ENCODE measurements at places on chromosomes 11 and 22. TPM values are rescaled to one million over a fixed set of nuclear protein-coding genes. Genes with fewer than 3 reads are reported as not detected.

Gene CNGA4
- not detected for total RNA-seq

Gene SEZ6L
- 0.22 TPM for total RNA-seq

Gene MPEG1
- 11.0 TPM for total RNA-seq

Gene ART5
- total RNA-seq: 3.6 TPM

Gene RTN4RL2
- total RNA-seq: 19.9 TPM

DNA sequence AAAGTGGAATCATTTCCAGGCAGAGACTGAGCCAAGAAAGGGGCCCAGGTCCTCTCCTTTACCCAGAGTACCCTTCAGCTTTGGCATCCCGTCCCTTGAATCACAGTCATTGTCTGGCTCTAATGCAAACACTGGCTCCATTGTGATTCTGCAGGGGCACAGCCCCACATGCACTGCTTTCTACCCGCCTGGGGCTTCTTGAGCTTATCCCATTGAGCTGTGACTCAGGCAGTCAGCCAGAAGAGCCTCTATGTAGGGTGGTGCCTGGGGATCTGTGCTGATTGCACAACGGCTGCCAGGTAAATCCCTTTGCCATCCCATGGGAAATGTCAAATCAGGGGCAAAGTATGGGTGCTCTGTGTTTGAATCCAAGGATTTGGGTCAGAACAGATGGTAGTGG is 88.9 kb downstream of the RASSF10 start:
- H3K27me3 ChIP-seq: no peaks in the 10 kb centered on the region
- no peak overlapping the region for H3K4me3 ChIP-seq
- H3K27ac ChIP-seq: no peak overlapping the region
- DNase-seq: peak; percentile 26

- no peaks in the 10 kb centered on the region for H3K27me3 ChIP-seq
- H3K36me3 ChIP-seq: no peaks in the 10 kb centered on the region
- H3K27ac ChIP-seq: no peak overlapping the region
- H3K4me3 ChIP-seq: no peak overlapping the region
- peak; percentile 67 for DNase-seq
- no peaks in the 10 kb centered on the region for H3K4me1 ChIP-seq
Observed at GRCh38 chr11:66388780-66389386, 17.3 kb upstream of the SLC29A2 start.

DNA sequence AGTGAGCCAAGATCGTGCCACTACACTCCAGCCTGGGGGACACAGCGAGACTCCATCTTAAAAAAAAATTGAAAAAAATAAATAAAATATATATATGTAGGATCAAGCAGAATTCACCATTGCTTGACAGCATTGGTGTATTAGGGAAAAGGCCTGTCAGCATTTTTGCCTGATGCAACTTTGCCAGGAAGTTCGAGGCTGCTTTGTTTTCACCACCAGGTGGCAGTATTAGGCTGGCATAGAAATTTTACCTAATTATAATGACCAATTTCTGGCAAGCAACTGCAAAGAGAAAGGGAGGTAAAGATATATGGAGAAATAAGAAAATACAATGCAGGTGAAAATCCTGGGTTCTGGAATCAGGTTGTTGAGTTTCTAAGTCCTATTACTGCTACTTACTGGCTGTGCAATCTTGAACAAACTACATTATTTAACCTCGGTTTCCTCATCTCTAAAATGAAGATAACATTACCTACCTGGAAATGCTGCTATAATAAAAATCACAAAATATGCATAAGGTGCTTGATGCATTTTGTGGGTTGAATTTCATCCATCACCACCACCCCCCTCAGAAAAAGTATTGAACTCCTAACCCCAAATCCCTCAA is 24.7 kb downstream of the LAYN start:
- peaks cover 5% of the 10 kb centered on the region for H3K4me1 ChIP-seq
- DNase-seq: peak; percentile 66
- H3K36me3 ChIP-seq: no peaks in the 10 kb centered on the region
- no peak overlapping the region for H3K27ac ChIP-seq
- H3K4me3 ChIP-seq: no peak overlapping the region

DNA sequence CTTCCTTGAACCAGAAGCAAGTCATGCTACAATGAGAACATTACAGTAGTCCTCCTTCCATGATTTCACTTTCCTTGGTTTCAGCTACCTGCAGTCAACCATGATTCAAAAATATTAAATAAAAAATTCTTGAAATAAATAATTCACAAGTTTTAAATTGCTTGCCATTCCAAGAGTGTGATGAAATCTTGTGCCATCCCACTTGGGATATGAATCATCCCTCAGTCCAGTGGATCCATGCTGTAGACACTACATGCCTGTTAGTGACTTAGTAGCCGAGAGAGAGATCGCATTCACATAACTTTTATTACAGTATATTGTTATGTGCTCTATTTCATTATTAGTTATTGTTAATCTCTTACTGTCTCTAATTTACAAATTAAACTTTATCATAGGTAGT is 6.0 kb downstream of the HOATZ start:
- DNase-seq: no peak
- no peak overlapping the region for H3K27ac ChIP-seq
- H3K36me3 ChIP-seq: no peaks in the 10 kb centered on the region
- no peak overlapping the region for H3K4me3 ChIP-seq
- H3K27me3 ChIP-seq: no peaks in the 10 kb centered on the region

DNA sequence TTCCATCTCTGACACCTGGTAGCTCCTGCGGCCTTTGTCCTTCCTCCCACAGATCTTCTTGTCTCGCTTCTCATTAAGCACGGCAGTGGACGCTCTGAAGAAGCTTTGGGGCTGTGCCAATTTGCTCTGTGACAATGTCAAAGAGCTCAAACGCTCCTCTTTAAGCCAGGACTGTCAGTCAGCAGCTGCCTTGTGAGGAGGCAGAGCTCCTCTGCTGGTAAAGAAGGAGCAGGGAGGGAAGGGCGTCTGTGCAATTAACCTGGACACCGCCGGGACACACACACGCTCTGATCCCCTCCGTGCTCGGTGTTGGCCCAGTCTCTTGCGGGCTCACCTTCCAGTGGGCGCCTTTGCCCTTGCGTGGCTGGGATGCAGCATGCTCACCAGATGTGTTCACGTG is 373.9 kb downstream of the BRD1 start:
- no peaks in the 10 kb centered on the region for H3K27me3 ChIP-seq
- H3K4me3 ChIP-seq: no peak overlapping the region
- no peak overlapping the region for H3K27ac ChIP-seq
- no peaks in the 10 kb centered on the region for H3K4me1 ChIP-seq
- no peak for DNase-seq
- H3K36me3 ChIP-seq: no peaks in the 10 kb centered on the region

DNA sequence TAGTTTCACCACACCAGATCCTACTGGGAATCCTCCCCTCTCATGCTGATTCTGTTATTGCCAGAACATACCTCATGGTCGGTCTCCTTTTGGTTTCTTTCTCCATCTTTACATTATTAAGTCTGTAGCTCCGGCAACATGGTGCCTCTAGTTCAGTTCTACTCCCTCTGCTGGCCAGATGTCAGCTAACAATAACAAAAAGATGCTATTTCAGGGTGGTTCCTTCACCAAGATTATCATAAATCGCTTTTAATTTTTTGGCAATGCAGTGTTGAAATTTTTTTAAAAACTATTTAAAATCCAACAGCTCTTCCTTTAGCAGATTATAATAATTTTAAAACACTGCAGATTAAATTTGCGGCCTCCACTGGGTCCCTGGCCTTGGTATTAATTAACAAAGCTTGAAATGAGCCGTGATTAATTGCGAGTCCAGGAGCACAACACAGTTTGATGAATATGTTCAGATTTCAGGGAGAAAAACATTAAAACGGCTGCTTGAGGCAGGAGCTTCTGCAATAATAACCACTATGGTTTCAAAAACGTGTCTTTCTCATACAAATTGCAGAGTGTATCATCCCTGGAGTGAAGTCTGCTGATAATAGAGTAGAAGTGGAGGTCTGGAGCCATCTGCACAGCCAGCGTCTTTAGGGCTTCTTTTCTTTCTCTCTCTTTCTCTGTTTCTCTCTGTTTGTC is 492.9 kb upstream of the KIRREL3 start:
- no peaks in the 10 kb centered on the region for H3K36me3 ChIP-seq
- no peaks in the 10 kb centered on the region for H3K4me1 ChIP-seq
- H3K27ac ChIP-seq: no peak overlapping the region
- no peak for DNase-seq
- no peaks in the 10 kb centered on the region for H3K27me3 ChIP-seq

DNA sequence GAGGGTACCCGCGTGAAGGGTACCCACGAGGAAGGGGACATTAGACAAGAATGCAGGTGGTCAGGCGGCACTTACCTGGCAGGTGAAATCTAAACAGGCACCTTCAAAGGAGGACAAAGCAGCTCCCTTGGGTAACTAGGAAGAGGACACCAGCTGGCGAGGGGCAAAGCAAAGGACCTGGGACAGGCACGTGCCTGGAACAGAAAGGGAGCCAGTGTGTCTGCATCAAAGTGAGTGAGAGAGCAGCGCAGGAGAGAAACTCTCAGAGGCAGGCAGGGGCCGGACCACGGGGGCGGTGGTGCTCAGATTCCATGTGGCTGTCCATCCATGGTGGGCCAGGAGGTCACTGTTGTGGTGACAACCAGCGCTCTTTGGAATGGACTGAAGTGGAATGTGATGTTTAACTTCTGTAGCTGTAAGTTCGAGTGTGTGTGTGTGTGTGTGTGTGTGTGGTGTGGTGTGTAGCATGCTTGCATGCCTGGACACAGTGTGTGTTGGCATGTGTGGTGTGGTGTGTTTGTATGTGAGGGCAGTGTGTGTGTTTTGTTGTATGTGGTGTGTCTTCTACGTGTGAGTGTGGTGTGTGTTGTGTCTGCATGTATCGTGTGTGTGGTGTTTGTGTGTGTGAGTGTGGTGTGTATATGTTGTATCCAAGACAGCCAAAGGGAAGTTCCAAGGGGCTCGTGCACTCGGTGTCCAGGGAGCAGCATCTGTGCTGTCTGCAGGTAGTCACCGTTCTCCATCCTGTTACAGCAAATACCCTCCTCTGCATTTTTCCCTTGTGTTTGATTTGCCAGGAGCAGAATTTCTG is 86.4 kb downstream of the CDKN1C start:
- H3K4me1 ChIP-seq: peaks cover 7% of the 10 kb centered on the region
- DNase-seq: peak; percentile 51
- H3K27ac ChIP-seq: no peak overlapping the region
- no peak overlapping the region for H3K4me3 ChIP-seq

DNA sequence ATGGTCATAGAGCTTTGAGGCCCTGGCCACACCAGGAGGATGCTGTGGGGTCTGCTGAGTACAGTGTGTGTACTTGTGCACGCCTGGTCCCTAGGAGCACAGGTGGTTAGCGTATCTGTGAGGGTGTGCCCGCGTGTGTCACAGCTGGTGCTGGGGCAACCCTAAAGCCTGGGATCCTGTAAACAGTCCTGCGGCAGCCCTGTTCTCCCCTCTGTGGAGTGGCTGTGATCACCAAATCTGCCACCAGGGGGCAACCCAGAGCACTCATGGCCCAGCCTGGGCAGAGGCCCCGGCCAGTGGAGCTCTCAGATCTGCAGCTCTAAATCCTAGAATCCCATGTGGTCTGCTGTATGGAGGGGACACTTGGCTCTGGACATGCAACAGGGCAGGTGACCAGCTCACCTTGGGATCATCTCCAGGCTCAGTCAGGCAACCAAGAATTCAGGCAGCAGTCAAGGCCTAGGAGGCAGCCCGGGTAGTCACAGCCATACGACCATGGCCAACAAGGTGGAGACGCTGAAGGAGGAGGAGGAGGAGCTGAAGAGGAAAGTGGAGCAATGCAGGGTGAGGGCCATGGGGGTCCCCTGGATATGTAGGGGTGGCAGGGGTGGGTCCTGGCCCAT is 3.9 kb downstream of the SH3BP1 start:
- no peak overlapping the region for H3K27ac ChIP-seq
- H3K4me1 ChIP-seq: peaks cover 23% of the 10 kb centered on the region
- H3K36me3 ChIP-seq: no peaks in the 10 kb centered on the region
- H3K27me3 ChIP-seq: no peaks in the 10 kb centered on the region
- peak; percentile 84 for DNase-seq
- no peak overlapping the region for H3K4me3 ChIP-seq

DNA sequence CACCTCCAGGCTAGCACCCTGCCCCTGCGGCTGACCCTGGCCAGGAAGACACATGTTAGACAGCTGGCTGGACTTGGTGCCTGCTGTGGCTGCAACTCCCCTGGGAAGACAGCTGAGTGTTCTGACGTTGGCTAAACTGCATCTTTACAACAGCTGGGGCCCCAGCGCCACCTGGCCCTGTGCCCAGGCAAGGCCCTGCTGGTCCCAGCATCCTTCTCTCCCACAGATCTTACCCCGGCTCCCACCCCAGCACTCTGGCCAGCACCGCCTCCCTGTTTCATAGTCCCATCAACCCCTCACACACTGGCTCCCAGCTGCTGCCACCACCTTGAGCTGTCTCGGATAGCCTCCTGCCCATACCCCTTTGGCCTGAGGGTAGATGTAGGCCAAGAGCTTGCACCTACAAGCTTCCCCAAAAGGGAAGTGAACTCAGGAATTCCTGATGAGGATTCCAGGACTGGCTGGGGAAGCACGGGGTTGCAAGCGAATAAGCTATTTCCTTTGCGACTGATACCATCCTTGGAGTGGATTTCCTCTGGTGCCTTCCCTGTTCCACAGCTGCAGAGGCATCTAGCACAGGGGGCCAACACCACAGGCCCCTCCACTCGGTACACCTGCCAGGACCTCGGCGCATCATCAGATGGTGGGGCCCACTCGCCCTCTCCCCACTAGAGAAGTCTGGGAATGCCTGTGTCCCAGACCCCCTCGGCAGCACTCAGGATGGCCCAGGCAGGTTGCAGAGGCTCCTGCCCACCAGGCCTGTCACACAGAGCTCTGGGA is 28.5 kb downstream of the RSPH14 start:
- H3K36me3 ChIP-seq: no peaks in the 10 kb centered on the region
- H3K4me3 ChIP-seq: no peak overlapping the region
- no peak for DNase-seq
- no peak overlapping the region for H3K27ac ChIP-seq
- no peaks in the 10 kb centered on the region for H3K4me1 ChIP-seq

GRCh38 chr22:20440637-20441591 is 3.3 kb upstream of the SCARF2 start:
- H3K4me3 ChIP-seq: no peak overlapping the region
- H3K36me3 ChIP-seq: no peaks in the 10 kb centered on the region
- no peak overlapping the region for H3K27ac ChIP-seq
- H3K27me3 ChIP-seq: no peaks in the 10 kb centered on the region
- peaks cover 21% of the 10 kb centered on the region for H3K4me1 ChIP-seq

GRCh38 chr11:120037111-120037510 is 100.8 kb downstream of the TRIM29 start:
- no peak overlapping the region for H3K4me3 ChIP-seq
- H3K27me3 ChIP-seq: no peaks in the 10 kb centered on the region
- no peak for DNase-seq
- H3K4me1 ChIP-seq: no peaks in the 10 kb centered on the region

GRCh38 chr11:93537767-93538261 is 5.4 kb downstream of the SMCO4 start:
- no peak overlapping the region for H3K4me3 ChIP-seq
- peak overlapping the region; percentile 97 for H3K27ac ChIP-seq
- peaks cover 61% of the 10 kb centered on the region for H3K4me1 ChIP-seq
- H3K36me3 ChIP-seq: no peaks in the 10 kb centered on the region
- peak; percentile 93 for DNase-seq
- H3K27me3 ChIP-seq: no peaks in the 10 kb centered on the region

All from thyroid gland (tissue), 4 donors.